Stimulated activated CD8-positive, alpha-beta memory T cell treated with anti-CD3 and anti-CD28 coated beads, Interleukin-4, amount 100 ng/mL, for 4 hours (primary cell): ENCODE measurements at places on chromosomes 1 and 21.

- no peak for DNase-seq
Measured at GRCh38 chr1:62905309-62905708, 121.4 kb downstream of the ATG4C start.

DNA sequence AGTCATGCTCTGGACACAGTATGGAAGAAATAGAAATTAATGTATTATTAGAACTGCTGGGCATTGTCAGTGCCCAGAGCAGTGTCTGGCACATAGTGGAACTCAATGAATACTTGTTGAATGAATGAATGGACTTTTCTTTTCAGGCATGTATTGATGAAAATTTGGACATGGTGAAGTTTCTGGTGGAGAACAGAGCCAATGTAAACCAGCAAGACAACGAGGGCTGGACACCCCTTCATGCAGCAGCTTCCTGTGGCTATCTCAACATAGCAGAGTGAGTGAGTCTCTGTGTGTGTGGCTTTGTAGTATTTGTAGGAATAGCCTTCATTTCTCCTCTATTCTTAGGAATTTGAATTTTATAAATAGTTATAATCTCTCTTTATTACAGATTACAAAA lies 68.1 kb downstream of the PPP1R12B start:
- DNase-seq, result no peak

- no peak for DNase-seq
Measured at GRCh38 chr1:89546082-89546889, 21.7 kb downstream of the LRRC8B start.

GRCh38 chr1:212512816-212513559 lies 80.3 kb downstream of the NENF start:
- DNase-seq, result no peak

- DNase-seq, result no peak
Measured at GRCh38 chr21:43922949-43923348, 57.9 kb downstream of the AGPAT3 start.

DNA sequence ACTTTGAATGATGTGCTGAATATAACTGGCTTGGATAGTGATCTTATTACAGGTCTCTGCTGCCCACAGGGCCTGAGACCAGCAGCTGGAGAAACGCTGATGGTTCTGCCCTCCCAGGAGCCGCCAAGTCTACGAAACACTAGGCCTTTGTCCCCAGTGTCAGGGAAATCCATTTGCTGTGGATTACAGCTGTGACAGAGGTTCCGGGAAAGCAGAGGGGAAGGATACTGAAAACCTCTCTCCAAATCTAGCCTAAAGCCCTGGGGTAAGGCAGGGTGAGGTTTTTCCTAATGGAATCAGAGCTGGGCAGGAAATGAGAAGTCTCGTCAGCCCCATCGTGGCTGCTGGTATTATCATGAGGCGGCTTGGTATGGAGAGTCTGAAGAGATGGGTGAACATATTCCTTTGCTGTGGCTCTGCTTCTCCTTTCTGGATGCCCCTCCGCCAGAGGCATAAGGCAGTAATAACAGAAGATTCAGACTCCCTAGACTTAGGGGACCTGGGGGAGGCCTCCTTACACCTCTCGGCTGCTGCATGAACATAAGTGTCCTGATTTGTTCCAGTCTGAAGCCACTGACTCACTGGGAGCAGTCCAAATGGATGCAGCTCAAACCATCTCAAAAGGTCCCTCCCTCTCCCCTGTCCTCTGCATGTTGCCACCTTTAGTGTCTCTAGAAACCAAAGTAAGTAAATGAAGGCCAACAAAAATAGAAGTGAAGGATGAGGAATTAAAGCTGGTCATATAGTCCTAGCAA lies 48.1 kb downstream of the PHC2 start:
- no peak for DNase-seq

- DNase-seq, result no peak
Measured at GRCh38 chr1:207789792-207790787, 38.2 kb downstream of the CD46 start.

DNA sequence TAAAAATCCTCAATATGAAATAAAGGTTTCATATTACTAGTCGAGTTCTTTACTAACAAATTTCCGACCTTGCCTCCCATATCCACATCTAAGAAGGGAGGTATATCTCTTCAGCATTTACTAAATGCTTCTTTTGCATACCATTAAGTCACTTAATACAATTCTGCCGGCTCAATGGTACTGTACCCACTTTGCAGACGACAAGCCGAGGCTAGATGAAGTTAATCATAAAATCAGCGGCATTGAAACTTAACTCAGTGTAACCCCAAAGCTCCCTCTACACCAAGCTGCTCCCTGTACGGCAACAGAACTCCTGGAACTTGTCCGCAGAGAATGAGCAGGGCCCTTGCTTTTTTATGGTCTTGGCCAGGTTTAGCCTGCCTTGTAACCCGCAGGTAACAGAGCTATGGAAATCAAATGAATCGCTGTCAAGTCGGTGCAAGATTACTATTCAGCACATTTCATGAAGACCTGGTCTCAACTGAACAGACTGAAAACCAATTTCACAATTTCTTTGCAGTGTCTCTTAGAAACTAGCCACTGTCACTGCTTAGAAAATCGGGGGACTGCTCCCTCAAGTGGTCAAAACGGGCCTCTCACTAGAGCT lies 738 bp downstream of the INTS7 start:
- no peak for DNase-seq

- DNase-seq, result no peak
Measured at GRCh38 chr1:151493042-151493441, 18.1 kb upstream of the CGN start.

DNA sequence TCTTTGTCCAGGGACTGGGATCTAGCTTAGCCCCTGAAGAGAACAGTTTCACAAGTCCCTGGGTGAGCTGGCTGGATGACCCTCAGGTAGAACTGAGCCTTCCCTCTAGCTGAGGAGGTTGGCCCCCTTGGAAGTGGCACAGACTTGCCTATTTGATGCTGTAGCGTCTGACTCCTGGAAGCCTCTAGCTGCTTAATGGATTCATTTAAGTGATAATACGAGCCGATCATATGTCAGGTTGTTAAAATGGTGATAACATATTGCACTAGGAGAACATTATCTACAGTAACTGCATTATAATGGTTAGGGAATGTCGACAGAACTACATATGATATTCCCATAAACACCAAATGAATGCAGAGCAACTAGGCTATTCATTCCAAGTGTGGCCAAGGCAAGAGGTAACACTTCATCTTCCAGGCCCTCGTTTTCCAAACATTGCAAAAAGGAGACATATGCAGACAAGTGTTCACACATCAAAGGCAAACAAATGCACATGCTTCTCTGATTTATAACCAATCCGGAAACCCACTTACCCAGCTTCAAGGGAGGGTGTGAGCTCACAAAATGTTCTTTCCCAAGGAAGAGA lies 340.1 kb upstream of the PLXNA2 start:
- no peak for DNase-seq

DNA sequence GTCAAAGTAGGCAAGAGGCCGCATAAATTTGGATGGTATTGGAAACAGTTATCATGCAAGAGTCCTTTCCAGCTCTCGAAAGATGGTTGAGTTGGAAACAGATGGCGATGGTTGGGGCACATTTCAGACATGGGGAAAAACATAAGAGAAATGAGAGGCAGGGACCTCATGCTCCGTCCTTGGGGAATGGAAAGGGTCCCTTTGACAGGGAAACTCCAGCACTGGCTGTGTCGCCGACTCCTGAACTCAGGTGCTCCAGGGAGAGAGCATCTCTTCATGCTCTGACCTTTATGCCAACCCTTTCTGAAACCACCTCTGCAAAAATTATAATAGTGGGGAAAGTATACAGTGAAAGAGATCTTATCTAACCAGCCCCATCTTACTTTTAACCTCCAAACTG lies 36.8 kb upstream of the COL6A2 start:
- no peak for DNase-seq

DNA sequence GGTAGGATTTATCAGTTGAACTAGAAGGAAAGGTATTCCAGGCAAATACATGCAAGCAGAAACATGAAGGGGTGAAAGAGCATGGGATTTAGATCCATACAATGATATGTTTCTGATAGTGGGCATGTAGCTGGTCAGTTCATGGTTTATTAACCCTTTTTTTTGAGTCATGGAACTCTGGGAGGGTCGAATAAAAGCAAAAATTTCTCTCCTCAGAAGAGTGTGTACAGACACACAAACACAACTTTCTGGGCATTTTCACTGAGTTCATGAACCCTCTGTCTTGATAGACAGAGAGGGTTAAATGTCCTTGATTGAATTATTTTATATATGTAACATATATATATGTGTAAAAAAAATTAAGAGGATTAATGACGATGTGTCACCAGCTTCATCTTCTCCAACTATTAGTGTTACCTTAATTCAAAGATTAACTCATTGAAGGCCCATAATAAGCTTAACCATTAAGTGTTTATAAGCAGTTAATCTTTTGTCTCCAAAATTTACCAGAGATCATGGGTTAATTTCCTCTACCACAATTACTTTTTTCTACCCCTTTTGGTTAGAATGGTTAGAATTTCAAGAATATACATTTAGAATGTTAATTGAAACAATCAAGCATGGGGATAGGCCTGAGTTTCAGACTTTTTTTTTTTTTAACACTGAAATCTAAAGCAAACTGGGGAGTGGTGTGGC lies 4.6 kb downstream of the JUN start:
- no peak for DNase-seq

- no peak for DNase-seq
Measured at GRCh38 chr1:191206513-191207207, 729.0 kb upstream of the BRINP3 start.

DNA sequence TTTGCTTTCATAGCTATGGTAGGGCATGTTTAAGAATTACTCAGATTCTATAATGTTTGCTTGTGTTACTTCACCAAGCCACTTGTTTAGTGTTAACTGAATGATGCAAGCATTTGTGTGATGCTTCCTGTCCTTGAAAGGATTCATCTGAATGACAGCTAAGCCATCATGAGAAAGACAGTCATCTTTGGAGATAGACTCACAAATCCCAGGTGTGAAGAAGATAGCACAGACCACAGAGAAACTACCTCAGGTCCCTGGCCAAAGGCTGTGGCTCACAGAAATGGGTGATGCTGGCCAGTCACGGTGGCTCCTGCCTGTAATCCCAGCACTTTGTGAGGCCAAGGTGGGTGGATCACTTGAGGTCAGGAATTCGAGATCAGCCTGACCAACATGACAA lies 321.4 kb downstream of the DPYD start:
- DNase-seq, result no peak

- DNase-seq, result no peak
Measured at GRCh38 chr1:179969962-179970361, 15.4 kb downstream of the CEP350 start.

DNA sequence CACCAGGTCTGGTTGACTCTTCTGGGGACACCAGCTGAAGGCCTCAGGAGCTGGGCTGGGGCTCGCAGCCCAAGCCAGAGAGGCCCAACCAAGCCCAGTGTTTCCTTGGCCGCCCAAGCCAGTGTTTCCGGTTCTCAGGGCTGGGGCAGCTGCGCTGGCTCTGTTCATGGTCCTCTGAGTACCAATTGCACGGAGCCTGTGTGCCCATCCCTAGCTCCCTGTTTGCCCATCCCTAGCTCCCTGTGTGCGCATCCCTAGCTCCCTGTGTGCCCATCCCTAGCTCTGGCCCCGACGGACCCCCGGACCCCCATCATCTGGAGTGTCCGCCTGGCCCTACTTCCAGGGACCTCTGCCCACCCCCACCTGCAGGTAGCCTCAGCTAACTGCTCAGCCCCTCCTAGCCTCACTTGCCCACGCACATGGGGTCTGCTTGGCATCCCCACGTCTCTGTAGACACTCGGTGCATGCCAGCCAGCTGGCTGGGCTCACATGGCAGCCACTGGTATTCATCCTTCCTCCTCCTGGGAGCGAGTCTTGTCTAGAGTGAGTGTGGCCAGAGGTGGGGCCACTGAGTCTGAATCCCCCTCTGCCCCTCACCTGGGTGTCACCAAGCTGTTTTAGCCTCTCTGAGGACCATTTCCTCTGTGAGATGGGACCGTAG lies 64.0 kb downstream of the WNT9A start:
- no peak for DNase-seq

DNA sequence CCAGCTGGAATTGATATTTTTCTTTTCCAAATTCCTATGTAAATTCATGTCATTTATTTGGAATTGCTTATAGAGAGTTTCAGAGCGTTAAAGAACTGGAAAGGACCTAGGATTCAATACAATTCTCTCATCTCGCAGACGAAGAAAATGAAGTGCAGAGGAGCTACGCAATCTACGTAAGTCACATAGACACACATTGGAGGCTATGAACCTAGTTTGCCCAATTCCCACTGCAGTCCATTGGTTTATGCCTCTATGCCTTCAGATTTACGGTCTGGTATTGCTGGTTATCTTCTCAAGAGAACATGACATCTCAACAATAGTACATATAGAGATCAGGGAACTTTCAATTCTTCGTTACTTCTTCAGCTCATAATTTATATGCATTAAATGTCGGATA lies 971 bp upstream of the RNF2 start:
- no peak for DNase-seq

GRCh38 chr21:38286739-38287471 lies 30.1 kb downstream of the KCNJ15 start:
- no peak for DNase-seq

DNA sequence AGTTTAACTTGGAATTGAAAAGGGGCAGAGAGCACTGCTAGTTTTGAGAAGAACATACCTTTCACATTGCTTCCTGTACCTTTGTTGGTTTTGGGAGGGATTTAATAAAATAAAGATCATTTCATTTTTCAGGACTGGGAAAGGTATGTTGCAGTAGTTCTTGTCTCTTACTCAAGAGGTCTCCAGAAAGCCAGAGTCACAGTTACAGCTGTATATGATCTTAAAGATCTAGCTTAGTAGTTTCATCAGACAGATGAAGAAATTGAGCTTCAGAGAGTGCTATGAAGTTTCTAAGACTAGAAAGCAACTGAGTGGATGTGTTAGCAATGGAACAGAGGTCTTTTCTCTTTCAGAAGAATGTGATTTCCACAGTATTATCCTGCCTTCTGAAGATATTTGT lies 1.0 kb downstream of the OR10K2 start:
- no peak for DNase-seq

DNA sequence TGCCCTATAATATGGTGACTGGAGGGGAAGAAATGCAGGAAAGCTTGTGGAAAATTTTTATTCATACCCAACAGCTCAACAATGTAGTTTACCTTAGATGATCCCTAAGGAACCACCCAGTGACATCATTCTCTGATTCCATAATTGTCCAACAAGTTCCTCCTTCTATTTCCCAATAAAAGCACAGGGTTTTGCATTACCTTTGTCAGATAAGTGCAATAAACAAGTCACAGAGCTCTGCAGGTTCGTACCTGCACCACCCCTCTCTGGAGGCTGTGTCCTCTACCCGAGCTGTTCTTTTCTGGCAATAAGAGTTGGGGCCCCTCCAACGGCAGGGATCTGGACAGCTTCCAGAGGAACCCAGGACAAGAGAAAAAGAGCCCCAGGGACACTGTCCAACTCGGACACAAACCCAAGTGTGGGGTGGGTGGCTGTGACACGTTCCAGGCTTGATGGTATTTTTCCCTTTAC lies 38.8 kb downstream of the RCAN1 start:
- no peak for DNase-seq

DNA sequence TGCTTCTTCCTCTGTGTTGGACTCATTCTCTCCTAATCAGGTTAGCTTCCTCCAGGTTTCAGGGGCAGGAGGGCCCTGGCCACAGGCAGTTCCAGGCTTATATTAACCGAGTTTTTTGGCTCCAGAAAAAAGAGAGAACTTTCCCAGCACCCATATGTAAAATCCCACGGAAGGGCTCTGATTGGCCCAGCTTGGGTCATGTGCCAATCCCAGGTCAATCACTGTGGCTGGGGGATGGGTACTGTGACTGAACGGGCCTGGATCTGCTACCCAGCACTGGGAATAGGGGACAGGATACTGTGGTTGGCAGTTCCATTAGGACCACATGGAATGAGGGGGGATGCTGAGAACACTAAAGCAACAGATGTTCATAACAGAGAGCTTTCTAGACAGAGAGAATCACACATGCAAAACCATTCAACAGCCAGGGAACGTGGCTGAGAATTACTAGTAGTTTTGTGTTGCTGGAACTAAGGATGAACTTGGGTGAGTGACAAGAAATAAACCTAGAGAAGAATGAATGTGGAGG lies 51.1 kb upstream of the NEK2 start:
- DNase-seq, result no peak
